ENCODE measurements at places on chromosomes 12 and 14.
A peak's percentile ranks its signal among the peaks of the same experiment; 100 is the strongest.

DNA sequence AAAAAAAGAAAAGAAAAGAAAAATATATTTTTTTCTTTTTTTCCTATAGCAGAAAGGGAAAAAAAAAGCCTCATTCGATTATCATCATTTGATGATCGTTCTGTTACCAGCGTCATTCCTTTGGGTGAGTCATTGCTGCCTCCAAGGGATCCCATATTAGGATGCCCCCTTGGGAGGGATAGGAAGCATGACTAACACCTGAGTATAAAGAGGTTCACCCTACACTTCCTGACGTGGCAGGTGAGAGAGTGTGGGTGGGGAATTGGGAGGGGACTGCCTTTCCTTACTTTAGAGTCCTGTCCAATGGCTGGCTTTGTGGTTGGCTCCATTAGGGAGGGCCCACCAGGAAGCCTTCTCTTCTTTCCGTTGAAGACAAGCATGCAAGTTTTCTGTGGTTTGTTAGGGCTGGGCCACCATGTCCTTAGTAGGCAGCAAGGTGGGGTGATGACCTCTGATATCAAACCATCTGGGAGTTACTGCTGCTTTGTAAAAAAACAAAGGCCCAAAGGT lies 56.1 kb upstream of the FUT8 start:
- no peak for DNase-seq

GRCh38 chr14:37558740-37559139 lies 36.3 kb downstream of the FOXA1 start:
- DNase-seq: no peak

GRCh38 chr14:71764701-71765382 lies 167.4 kb upstream of the RGS6 start:
- DNase-seq: no peak

DNA sequence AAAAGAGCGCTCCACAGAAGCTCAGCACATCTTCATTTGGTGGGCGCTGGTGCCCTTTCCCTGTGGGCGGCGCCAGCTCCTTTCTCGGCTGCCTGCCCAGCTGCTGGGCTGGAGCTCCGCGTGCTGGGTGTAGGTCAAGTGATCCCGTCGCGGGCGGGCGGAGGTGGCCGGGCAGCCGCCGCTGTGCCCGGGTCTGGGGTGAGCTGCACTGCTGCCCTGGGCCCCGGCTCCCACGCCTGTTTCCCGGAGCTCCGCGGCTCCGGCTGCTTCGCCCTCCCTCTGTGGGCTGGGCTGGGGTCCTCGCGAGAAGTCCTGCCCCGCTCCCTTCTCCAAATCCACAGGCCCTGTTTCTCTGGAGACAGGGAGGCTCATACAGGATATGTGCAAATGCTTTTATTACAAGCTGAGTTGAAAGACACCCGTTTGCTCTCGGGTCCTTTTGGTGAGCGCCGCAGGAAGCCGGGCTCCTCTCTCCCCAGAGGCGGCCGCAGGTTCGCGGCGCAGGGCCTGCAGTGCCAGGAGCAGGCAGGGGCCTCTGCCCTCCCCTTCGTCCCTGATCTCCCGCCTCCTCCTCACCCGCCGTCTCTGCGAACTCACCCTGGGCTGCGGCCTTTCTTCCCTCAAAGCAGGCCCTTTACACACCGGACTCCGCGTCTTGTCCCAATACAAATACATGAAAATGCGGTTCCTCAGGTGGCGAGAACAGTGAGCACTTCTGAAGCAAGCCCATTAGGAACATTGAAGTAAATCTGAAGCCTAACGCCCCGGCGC lies 67.8 kb upstream of the CAPRIN2 start:
- DNase-seq: peak; percentile 78

GRCh38 chr14:25436288-25436875 lies 386.4 kb upstream of the STXBP6 start:
- no peak for DNase-seq

GRCh38 chr12:64395739-64396138 lies 5.2 kb upstream of the C12orf56 start:
- no peak for DNase-seq

DNA sequence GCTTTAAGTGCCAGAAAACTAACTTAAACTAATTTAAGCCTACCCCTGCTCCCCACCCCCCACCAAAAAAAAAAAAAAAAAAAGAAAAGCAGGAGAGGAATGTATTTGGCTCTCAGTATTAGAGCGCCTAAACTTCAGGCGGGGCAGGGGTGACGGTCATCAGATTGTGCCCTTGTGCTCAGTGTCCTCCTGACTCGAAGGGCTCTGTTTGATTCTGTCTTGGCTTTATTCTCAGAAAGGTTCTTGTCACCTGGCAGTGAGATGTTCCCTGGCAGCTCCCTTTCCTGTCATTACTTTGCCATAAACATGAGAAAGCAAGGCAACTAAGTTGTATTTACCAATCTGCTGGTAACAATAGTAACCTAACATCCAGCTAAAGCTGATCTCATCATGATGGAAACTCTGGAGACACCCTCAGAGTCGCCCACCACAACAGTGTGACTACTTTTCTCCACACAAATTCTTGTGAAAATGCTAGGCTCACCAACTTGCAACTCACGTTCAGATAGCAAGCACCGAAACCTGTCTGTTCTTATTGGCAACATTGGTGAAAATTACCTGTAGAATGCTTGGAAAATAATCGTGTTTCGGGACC lies 39.0 kb upstream of the WNK1 start:
- DNase-seq: no peak

DNA sequence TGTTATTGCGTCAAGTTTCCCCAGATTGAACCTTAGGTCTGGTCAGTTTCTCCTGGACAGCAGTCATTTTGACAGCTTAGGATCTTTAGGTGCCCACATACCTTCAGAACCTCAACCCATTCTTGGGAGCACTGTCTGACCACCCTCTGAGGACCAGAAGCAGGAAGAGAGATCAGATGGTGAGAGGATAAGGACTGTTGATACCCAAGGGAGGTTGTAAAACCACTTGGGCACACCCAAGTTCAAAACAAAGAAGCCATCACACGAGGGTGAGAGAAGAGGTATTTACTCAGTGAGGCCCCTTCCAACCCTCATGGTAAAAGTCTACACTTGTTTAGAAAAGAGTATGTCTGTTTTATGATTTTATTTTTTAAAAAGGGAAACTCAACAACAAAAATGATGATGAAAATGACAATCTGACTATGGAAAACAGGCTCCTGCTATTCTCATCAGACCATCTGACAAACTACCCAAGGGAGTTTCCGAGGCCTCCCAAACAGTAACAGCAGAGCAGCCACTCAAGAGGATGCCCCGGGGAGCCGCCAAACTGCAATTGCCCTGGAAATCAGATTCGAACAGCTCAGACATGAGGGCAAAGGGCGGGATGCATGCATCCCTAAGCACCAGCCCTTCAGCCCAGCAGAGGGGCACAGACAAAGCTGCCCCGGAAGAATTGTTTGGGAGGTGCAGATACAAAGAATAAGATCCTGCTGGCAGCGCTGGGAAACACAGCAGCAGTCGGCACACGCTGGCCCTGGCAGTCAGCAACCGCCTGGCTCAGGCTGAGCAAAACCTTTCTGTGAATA lies 162.6 kb upstream of the PLEKHG7 start:
- DNase-seq: no peak

Measured in coronary artery (tissue), 2 donors.